Stimulated activated CD8-positive, alpha-beta memory T cell treated with anti-CD3 and anti-CD28 coated beads, Interleukin-4, amount 100 ng/mL, for 1 hour (primary cell): ENCODE measurements at places on chromosomes 16 and 17.

GRCh38 chr16:79329166-79329521 lies 271.4 kb downstream of the MAF start:
- no peak for DNase-seq

- no peak for DNase-seq
These were observed 24.2 kb downstream of the CRISPLD2 start for GRCh38 chr16:84844049-84844350.

- no peak for DNase-seq
These were observed 11.1 kb upstream of the CHRNE start for GRCh38 chr17:4913994-4914393.

DNA sequence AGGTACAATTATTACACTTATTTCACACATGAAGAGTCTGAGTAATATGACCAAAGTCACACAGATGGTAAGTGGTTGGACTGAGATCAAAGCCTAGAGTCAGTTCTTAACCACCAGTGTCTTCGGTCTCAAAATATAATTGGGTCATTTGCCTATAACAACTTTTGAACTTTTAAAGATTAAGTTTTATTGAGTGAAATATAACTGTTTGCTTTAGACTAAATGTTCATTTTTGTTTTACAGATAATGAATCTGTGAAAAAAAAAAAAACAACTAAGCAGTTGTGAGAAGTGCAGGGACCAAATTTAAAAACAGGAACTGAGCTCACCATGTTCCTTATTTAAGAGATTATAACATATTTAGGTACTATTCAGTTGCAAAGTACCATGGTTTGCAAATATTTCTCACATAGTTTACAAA lies 150.1 kb downstream of the ITFG1 start:
- DNase-seq = no peak

DNA sequence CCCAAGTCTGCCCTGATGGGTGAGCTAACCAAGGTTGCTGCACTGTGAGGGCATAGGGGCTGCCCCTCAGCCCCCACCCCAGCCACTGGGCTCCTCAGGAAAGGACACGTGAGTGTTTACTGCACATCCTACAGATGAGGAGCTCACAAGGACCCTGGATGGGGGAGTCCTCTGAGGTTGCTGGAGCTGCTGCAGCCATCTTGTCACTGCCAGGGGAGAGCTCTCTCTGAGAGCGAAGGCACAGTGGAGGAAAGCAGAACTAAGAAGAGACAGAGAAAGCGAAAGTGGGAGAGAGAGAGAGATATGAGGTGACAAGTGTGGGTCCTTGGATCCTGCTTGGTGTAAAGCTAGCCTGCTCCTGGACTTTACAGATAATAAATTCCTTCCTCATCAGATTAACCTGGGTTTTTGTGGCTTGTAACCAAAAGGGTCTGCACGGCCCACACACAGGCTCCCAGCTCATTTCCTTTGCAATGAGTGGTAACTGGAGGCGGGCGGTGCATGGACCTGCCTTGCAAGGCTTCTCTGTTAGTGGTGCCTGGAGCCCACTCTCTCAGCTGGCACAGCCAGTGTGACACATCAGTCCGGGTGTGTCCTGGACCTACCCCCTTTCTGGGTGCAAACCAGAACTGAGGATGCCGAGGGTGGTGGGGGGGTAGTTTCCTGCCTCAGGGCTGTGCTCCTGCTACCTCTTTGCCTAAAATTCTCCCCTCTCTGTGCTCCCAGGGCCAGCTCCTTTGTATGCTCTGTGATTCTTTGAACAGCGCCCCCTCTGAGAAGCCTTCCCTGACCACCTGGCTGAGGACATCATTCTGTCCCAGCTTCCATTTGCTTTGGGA lies 14.2 kb downstream of the SNX20 start:
- no peak for DNase-seq

GRCh38 chr16:11602321-11602720 lies 15.6 kb upstream of the LITAF start:
- no peak for DNase-seq

DNA sequence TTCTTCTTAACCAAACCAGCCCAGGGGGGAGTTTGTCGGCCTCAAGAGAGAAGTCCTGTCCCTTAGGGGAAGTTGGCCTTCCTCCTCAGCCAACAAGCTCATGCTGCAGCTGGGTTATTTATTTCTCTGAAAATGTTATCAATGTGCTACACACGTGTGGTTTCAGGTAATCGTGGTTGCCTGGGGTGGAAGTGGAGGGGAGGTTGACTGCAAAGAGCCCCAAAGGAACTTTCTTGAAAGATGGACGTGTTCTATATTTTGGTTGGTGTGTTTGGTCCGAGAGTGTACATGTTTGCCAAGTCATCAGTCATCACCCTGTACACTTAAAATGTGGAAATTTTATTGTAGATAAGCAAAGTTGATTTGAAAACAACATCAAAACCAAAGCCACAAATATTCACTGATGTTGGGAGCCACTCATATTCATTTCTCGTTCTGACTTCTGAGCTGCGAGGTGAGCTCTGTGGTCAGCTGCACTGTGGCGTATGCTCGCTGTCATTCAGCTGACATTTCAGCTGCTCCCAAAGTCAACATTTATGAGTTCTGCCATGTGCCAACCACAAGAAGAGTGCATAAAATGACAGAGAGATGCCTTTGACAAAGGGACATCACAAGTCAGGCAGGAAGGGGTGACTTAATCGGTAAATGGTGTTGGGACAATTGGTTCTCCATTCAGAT lies 26.5 kb upstream of the ADGRG1 start:
- DNase-seq = no peak

- no peak for DNase-seq
These were observed 101.3 kb upstream of the C17orf78 start for GRCh38 chr17:37274461-37274860.

DNA sequence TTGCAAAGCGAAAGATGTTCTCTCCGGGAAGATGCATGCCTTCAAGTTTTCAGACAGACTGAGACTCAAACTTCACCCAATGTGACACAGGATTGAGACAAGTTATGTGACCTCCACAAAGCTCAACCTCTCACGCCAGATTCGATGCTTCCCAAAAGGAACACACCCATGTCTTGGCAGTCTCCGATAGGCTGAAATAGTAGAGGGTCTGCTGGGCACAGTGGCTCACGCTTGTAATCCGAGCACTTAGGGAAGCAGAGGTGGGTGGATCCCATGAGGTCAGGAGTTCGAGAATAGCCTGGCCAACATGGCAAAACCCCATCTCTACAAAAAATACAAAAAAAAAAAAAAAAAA lies 22.1 kb downstream of the ZFHX3 start:
- DNase-seq = no peak

- no peak for DNase-seq
These were observed 14.6 kb downstream of the NUDT7 start for GRCh38 chr16:77736879-77737278.
